ENCODE measurements at places on chromosomes 5 and 9.

DNA sequence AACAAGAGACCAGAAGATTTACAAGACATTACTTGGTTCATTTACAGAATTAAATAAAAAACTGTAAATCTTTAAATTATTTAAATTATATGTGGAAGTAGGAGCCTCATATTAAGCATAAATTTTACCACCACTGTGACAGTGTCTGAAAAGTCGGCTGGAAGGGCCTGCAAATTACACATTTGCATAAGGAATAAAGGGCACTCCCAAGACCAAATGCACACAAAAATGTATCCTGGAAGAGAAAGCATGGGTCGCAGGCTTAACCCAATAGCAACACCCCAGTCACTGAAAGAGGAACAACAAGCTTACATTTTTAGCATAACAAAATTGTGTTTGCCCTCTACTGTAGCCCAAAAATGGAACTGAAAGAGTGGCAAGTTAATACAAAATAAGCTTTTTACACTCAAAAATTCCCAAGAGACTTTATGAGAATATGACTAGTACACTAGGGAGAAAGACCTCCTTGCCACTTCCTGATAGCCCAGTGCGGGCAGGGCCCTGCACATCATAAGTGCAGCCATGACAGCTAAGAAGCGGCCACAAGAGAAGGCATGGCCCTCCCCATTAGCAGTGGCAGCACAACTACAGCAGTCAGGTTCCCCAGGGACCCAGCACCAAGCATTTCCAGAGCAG is 482.0 kb downstream of the DTWD2 start:
- DNase-seq, result no peak

DNA sequence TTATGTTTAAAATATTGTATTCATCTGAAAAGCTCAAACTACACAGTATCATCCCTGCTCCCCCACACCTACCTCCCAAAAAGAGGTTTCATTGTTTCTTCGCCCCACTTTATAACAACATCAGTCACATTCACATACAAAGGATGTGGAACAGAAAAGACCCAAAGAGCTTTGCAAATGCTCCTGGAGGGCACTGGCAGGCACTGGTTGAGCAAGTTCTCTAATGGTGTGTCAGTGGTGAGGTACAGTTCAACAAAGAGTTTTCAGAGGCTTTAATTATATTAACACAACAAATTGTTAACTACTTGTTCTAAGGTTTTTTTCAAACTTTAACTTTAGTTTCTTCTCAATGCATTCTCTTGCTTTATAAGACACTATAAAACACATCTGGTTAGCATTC is 54.1 kb upstream of the ECM2 start:
- no peak for DNase-seq

- no peak for DNase-seq
Observed at GRCh38 chr5:88092358-88092757, 176.3 kb downstream of the TMEM161B start.

- peak; percentile 82 for DNase-seq
Observed at GRCh38 chr5:179550511-179551342, at the start of gene RUFY1. RUFY1 (plus strand) TSS chr5:179550554; CDS start chr5:179550570, 16 bp downstream.

GRCh38 chr5:123207852-123208251 is 118.8 kb downstream of the PRDM6 start:
- no peak for DNase-seq

- no peak for DNase-seq
Observed at GRCh38 chr9:106922026-106922425, 59.1 kb downstream of the ZNF462 start.
